ENCODE measurements at places on chromosomes 5 and 9. TPM values are rescaled to one million over a fixed set of nuclear protein-coding genes. Genes with fewer than 3 reads are reported as not detected.

Gene SPATA31E1
- not detected for total RNA-seq

Gene POLR3G
- total RNA-seq: 4.5 TPM

DNA sequence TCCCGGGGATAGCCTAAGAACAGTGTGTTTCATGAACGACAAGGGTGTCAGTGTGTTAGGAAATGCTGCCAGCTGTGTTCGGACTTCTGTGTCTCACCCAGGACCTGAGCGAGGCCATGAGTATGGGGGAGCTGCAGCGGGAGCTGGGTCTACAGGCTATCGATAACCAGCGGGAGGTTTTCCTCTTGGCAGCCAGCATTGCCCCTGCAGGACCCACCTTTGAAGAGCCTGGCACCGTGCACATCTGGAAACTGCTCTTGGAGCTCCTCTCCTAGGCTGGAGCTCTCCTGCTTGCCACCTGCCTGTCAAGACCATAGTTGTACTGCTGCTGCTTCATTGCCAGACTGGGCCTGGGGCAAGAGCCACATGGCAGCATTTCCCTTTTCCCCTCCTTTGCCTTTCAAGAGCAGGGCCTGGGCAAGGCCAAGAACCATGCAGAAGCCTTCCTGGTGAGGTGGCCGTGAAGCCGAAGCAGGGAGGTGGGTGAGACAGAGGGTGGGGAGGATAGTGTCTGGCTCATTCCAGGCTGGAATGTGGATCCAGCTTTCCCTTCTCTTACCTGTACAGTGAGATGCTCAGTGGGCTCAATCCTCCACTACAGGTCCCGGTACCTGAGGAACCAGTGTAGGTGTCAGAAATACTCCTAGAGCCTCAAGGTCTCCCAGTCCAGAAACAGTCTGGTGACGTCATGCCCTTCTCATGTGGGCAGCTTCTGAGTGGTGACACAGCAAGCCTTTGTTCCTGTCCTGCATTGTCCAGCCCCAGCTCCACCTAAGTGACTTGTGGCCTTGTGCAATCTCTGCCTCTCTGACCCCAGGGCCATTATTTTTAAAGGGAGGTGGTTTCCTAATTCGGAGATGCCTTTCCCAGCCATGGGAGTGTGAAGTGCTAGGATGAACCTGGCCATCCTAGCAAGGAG is 6.6 kb downstream of the ARL10 start:
- H3K36me3 ChIP-seq: no peaks in the 10 kb centered on the region
- no peak overlapping the region for H3K4me3 ChIP-seq
- no peak for DNase-seq
- no peaks in the 10 kb centered on the region for H3K4me1 ChIP-seq
- H3K27me3 ChIP-seq: no peaks in the 10 kb centered on the region

- no peaks in the 10 kb centered on the region for H3K27me3 ChIP-seq
- H3K4me3 ChIP-seq: no peak overlapping the region
- H3K27ac ChIP-seq: no peak overlapping the region
- peaks cover 20% of the 10 kb centered on the region for H3K4me1 ChIP-seq
These were observed 11.1 kb upstream of the SLC6A19 start for GRCh38 chr5:1190278-1190677.

GRCh38 chr9:104769655-104770054 is 5.7 kb downstream of the NIPSNAP3B start:
- no peaks in the 10 kb centered on the region for H3K4me1 ChIP-seq
- no peak for DNase-seq
- H3K4me3 ChIP-seq: no peak overlapping the region
- H3K36me3 ChIP-seq: no peaks in the 10 kb centered on the region

Gene CAMLG
- 26.6 TPM for total RNA-seq

- H3K27ac ChIP-seq: no peak overlapping the region
- no peak for DNase-seq
- H3K27me3 ChIP-seq: no peaks in the 10 kb centered on the region
- no peaks in the 10 kb centered on the region for H3K4me1 ChIP-seq
- H3K4me3 ChIP-seq: no peak overlapping the region
- no peaks in the 10 kb centered on the region for H3K36me3 ChIP-seq
These were observed 48.9 kb downstream of the CFAP90 start for GRCh38 chr5:7801891-7802614.

- no peak overlapping the region for H3K4me3 ChIP-seq
- DNase-seq: no peak
These were observed 4.9 kb upstream of the RCL1 start for GRCh38 chr9:4787876-4788275.

DNA sequence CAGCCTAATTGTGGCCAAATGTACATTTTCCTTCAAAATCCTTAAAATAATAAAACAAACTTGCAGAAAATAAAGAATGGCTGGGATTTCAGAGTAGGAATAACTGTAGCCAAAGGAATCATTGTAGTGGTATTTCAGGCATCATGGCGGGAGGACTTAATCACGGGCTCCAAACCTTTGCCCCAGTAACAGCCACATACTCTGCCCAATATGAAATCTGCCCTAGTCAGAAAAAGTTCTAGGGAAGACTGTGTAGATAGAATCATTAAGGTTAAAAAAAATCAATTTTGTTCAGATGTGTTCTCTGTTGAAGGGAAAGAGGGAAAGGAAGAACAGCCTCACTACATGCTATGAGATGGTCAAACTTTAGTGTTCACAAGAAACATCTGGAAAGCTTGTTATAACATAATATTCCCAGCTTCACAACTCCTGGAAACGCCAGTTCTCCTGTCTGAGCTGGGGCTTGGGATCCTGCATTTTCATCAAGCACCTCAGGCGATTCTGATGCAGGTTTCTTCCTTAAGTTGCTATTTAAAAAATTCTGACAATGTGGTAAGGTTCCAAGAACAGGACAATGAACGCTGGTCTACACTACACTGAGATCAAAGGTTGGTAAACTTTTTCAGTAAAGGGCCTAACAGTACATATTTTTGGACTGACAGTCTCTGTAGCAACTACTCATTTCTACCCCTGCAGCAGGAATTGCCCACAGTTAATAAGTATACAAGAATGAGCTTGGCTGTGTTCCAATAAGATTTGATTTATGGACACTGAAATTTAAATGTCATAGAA is 87.9 kb downstream of the CEMIP2 start:
- H3K4me1 ChIP-seq: peaks cover 21% of the 10 kb centered on the region
- no peak overlapping the region for H3K27ac ChIP-seq
- H3K4me3 ChIP-seq: no peak overlapping the region
- H3K36me3 ChIP-seq: no peaks in the 10 kb centered on the region
- DNase-seq: peak; percentile 3
- no peaks in the 10 kb centered on the region for H3K27me3 ChIP-seq

GRCh38 chr9:131886826-131887225 is 146.9 kb upstream of the RAPGEF1 start:
- no peak for DNase-seq
- no peak overlapping the region for H3K27ac ChIP-seq
- H3K36me3 ChIP-seq: no peaks in the 10 kb centered on the region
- H3K27me3 ChIP-seq: no peaks in the 10 kb centered on the region

- no peaks in the 10 kb centered on the region for H3K36me3 ChIP-seq
- no peak for DNase-seq
- H3K4me3 ChIP-seq: no peak overlapping the region
- no peak overlapping the region for H3K27ac ChIP-seq
- no peaks in the 10 kb centered on the region for H3K27me3 ChIP-seq
These were observed 20.2 kb upstream of the ALDOB start for GRCh38 chr9:101455656-101456240.

Gene CARTPT
- total RNA-seq: not detected

- H3K27ac ChIP-seq: no peak overlapping the region
- no peak overlapping the region for H3K4me3 ChIP-seq
- no peaks in the 10 kb centered on the region for H3K36me3 ChIP-seq
- no peak for DNase-seq
These were observed 262.5 kb upstream of the GRIN3A start for GRCh38 chr9:102000956-102001355.

GRCh38 chr5:98214240-98215051 is 559.0 kb upstream of the RGMB start:
- H3K27me3 ChIP-seq: no peaks in the 10 kb centered on the region
- no peak for DNase-seq
- H3K36me3 ChIP-seq: no peaks in the 10 kb centered on the region
- no peak overlapping the region for H3K27ac ChIP-seq

Gene NDFIP1
- total RNA-seq: 51.6 TPM

Gene UIMC1
- total RNA-seq: 58.3 TPM

Gene SPINK13
- not detected for total RNA-seq

- no peaks in the 10 kb centered on the region for H3K4me1 ChIP-seq
- DNase-seq: no peak
- H3K27ac ChIP-seq: no peak overlapping the region
- H3K36me3 ChIP-seq: no peaks in the 10 kb centered on the region
- no peak overlapping the region for H3K4me3 ChIP-seq
These were observed 57.0 kb upstream of the RNF180 start for GRCh38 chr5:64108674-64109073.

Gene CKMT2
- not detected for total RNA-seq

DNA sequence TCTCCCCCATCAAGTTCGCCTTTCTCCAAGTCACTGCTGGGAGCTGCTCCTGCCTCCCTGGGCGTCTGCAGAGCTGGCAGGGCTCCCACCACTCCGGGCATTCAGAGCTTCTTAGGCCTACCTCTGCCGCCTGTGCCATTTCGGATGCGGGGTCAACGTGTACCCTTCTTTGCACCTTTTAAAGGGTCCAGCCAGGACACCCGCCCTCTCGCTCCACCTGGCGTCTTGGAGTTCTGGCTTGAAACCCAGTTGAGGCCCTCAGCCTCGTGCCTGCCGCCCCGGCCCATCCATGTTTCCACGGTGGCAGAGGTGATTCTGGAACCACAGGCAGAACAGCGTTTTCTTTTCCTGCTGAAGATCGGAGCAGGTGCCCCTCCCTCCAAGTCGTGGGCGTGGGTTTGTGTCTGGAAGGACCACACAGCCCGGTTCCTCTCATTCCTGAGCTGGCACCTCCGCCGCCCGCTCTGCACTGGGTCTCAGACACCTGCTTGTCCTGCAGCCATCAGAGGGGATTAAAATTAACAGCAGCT is 32.9 kb downstream of the NDUFS6 start:
- no peaks in the 10 kb centered on the region for H3K27me3 ChIP-seq
- no peak overlapping the region for H3K27ac ChIP-seq

- no peak overlapping the region for H3K4me3 ChIP-seq
- DNase-seq: no peak
- H3K27me3 ChIP-seq: no peaks in the 10 kb centered on the region
These were observed 71.1 kb upstream of the RETREG1 start for GRCh38 chr5:16687898-16688297.

GRCh38 chr5:17802256-17802655 is 168.0 kb downstream of the TAF11L14 start:
- H3K27me3 ChIP-seq: no peaks in the 10 kb centered on the region
- H3K4me1 ChIP-seq: no peaks in the 10 kb centered on the region
- DNase-seq: no peak
- H3K4me3 ChIP-seq: no peak overlapping the region
- no peak overlapping the region for H3K27ac ChIP-seq
- no peaks in the 10 kb centered on the region for H3K36me3 ChIP-seq

GRCh38 chr5:32828492-32828891 is 117.4 kb downstream of the NPR3 start:
- no peak overlapping the region for H3K4me3 ChIP-seq
- H3K27ac ChIP-seq: no peak overlapping the region
- H3K4me1 ChIP-seq: no peaks in the 10 kb centered on the region
- DNase-seq: no peak

Gene FOXD4L5
- total RNA-seq: 0.25 TPM

GRCh38 chr5:117131048-117131679 is 556.5 kb upstream of the SEMA6A start:
- H3K4me1 ChIP-seq: no peaks in the 10 kb centered on the region
- H3K4me3 ChIP-seq: no peak overlapping the region
- no peak for DNase-seq
- H3K27ac ChIP-seq: no peak overlapping the region

Gene SLC34A3
- total RNA-seq: 0.19 TPM

GRCh38 chr5:139914218-139914807 is 118.7 kb downstream of the PSD2 start:
- no peak overlapping the region for H3K27ac ChIP-seq
- H3K27me3 ChIP-seq: no peaks in the 10 kb centered on the region
- H3K4me1 ChIP-seq: no peaks in the 10 kb centered on the region
- no peak overlapping the region for H3K4me3 ChIP-seq
- no peak for DNase-seq

- H3K27me3 ChIP-seq: no peaks in the 10 kb centered on the region
- peaks cover 20% of the 10 kb centered on the region for H3K4me1 ChIP-seq
- no peak overlapping the region for H3K27ac ChIP-seq
- DNase-seq: peak; percentile 54
These were observed 84.7 kb upstream of the TNFSF8 start for GRCh38 chr9:115015018-115015635.

- H3K27ac ChIP-seq: no peak overlapping the region
- no peaks in the 10 kb centered on the region for H3K4me1 ChIP-seq
- no peak overlapping the region for H3K4me3 ChIP-seq
- H3K36me3 ChIP-seq: no peaks in the 10 kb centered on the region
- H3K27me3 ChIP-seq: no peaks in the 10 kb centered on the region
- no peak for DNase-seq
These were observed 180.2 kb upstream of the FBXL17 start for GRCh38 chr5:108562205-108562454.

Gene THBS4
- total RNA-seq: not detected

Gene CDKN2B
- 8.2 TPM for total RNA-seq

DNA sequence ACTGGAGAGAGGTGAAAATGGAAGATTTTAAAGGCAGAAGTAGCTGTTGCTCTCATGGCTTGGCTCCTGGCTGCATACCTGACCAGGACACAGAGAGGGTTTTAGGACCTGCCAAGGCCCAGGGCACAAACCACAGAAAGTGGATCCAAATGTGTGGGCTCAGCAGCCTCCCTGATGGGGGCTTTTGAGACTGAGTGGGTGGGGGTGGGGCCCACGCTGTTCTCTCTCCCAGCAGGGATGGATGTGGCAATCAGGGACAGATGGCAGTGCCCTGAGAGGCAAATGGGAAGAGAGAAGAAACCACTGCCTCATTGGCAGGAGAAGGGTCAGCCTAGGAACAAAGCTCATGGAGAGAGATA is 34.9 kb upstream of the TIFAB start:
- H3K4me1 ChIP-seq: peaks cover 39% of the 10 kb centered on the region
- no peak overlapping the region for H3K4me3 ChIP-seq
- no peak for DNase-seq
- H3K27ac ChIP-seq: no peak overlapping the region
- H3K36me3 ChIP-seq: no peaks in the 10 kb centered on the region

- no peaks in the 10 kb centered on the region for H3K4me1 ChIP-seq
- no peak overlapping the region for H3K27ac ChIP-seq
- no peak for DNase-seq
- no peaks in the 10 kb centered on the region for H3K27me3 ChIP-seq
These were observed 28.4 kb downstream of the PCDHGC5 start for GRCh38 chr5:141517312-141517711.

DNA sequence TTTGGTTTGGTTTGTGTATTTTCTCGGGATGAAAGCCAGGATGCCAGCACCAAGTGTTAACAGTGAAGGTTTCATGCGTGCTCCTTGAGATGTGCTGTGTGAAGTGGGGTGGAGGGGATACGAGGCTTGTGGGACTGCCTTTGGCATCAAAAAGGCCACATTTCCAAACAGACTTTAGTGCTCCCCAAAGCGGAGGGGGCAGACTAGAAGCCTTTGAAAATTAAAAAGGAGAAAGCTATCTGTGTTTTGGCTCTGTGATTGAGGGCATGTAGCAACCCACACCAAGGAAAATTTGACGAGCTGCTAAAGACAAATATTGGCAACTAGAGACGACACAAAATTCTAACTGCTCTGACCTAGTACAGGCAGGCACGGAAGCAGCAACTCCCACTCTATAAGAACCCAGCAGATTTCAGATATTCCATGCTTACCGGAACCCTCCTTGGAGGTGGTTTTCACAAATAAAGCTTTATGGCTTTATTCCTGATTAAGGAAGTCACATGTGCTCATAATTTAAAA is 154.5 kb downstream of the ARSB start:
- H3K4me1 ChIP-seq: no peaks in the 10 kb centered on the region
- H3K27me3 ChIP-seq: no peaks in the 10 kb centered on the region
- DNase-seq: no peak
- H3K4me3 ChIP-seq: no peak overlapping the region

Gene CCL21
- not detected for total RNA-seq

Gene BSPRY
- total RNA-seq: 14.7 TPM

Gene COL15A1
- not detected for total RNA-seq
